ENCODE measurements at places on chromosomes 13 and 19. TPM values are rescaled to one million over a fixed set of nuclear protein-coding genes. Genes with fewer than 3 reads are reported as not detected.

GNG8 gene
- 13.2 TPM for total RNA-seq

KLF1 gene
- 0.41 TPM for total RNA-seq

SYNGR4 gene
- not detected for total RNA-seq

PAF1 gene
- total RNA-seq: 44.2 TPM

FGF22 gene
- not detected for total RNA-seq

ZNF536 gene
- total RNA-seq: not detected

ADAT3 gene
- total RNA-seq: 12.2 TPM

Measured in T-helper 1 cell treated with Interleukin-12 subunit alpha and Interleukin-12 subunit beta and Interleukin-4 antibody, amounts not matched to agents 30 ng/mL and 1 ng/mL, for 36 hours (primary cell).